ENCODE measurements at places on chromosomes 16 and 17.

DNA sequence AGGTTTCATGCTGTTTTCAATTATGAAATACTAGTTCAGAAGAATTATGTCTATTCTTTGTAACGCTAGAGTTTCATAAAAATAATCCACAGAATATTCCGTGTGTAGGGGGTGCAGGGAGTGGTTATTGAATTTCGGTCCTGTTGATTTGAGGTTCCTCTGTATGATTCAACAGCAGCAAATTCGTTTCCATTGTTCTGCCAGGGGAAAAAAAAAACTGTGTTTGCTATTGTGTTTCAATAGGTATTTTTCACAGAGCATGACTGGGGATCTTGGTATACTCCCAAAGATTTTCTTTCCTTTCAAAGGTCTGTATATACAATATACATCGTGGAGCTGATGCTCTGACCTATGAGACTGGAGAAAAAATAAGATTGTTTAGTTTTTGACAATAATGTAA is 15.8 kb downstream of the SHISA9 start:
- no peak for DNase-seq

DNA sequence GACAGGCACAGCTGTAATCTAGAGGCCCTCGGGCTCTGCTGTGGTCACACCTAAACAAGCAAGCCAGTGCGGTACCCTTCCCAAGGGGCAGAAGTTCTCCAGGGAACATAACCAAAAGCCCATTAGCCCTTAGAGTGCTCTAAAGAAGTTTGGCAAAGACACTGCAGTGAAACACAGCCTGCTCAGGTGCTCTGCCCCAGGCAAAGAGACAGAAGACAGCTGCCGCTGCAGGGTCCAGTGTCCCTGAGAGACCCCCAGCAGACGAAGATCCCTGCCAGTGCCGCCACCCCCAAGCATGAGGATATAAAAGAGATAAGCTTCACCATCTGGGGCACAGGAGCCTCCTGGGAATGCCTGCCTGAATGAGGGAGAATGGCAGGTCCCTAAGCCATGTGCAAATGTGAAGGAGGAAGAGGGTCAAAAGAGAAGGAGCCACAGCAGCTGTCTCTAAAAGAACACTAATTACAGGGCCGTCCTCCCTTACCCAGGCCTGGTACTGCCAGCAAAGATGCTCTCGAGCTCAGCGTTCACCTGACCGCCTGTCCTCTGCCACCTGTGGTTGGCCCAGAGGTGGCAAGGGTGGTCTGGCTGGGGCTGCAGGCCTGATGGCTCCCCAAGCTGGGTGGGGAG is 29.7 kb downstream of the CUEDC1 start:
- DNase-seq, result peak; percentile 51

DNA sequence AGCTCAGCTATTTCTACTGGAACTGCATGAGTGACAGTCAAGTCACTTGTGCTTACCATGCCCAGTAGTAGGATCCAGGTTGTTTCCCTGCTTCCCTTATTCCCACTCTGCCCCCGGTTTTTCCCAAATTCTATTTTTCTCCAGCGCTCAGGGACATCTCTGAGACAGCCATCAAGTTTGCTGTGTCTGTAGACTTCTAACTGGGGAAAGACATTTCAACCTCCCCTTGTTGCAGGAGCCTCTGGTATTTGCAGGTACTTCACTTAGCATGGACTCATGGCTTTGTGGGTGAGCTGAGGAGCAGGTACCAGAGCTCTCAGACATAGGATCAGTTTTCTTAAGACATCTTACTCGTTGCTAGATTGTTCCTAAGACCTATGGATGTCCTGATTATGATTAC is 801.6 kb upstream of the RBFOX1 start:
- DNase-seq, result no peak

DNA sequence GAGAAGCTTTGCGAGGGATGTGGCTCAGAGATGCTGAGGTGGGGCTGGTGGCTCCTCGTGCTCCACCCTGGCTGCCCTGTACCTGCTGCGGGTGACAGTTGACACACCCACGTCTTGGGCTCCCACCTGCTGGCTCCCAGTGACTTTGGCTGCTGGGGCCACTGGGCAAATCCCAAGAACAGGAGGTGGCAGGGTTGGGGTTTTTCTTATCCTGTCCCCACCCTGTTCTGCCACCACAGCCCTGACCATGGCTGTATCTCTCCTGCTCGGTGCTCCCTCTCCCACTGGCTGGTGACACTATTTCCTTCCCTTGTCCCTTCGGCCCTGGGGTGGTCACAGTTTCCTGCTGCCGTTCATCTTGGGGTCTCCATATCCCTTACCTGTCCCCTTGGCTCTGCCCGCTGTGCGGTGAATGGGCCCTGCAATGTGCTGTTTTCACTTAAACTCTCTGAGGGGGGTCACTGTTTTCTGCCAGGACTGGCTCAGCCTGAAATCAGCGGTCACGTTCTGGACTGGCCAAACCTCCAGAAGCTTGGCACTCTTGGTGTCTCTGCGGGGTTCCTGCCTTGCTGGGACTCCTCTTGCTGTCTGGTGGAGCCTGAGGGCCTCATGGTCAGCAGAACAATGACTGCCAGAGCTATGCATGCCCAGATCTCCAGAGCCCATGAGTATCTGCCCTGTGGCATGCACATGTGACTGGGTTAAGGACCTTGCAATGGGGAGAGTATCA is 144.2 kb downstream of the IRF8 start:
- no peak for DNase-seq

GRCh38 chr17:17677299-17678040 is 3.8 kb upstream of the RAI1 start:
- DNase-seq, result no peak

DNA sequence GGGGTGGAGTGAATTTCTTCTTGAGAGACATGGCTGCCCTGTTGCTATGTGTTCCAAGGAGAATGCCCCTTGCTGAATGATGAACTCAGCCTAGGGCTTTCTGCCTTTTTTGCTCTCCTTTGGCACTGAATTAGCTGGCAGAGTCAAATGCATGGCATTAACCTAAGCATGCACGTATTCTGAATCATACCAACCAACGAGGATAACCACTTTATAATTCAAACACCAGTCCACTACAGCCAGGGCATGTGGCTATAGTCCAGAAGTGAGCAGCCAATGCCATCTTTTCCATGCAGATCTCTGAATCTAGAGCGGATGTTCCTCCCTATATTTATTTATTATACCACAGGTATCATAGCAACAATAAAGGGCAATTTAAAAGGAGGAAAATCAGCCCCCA is 15.7 kb downstream of the TMIGD1 start:
- no peak for DNase-seq

DNA sequence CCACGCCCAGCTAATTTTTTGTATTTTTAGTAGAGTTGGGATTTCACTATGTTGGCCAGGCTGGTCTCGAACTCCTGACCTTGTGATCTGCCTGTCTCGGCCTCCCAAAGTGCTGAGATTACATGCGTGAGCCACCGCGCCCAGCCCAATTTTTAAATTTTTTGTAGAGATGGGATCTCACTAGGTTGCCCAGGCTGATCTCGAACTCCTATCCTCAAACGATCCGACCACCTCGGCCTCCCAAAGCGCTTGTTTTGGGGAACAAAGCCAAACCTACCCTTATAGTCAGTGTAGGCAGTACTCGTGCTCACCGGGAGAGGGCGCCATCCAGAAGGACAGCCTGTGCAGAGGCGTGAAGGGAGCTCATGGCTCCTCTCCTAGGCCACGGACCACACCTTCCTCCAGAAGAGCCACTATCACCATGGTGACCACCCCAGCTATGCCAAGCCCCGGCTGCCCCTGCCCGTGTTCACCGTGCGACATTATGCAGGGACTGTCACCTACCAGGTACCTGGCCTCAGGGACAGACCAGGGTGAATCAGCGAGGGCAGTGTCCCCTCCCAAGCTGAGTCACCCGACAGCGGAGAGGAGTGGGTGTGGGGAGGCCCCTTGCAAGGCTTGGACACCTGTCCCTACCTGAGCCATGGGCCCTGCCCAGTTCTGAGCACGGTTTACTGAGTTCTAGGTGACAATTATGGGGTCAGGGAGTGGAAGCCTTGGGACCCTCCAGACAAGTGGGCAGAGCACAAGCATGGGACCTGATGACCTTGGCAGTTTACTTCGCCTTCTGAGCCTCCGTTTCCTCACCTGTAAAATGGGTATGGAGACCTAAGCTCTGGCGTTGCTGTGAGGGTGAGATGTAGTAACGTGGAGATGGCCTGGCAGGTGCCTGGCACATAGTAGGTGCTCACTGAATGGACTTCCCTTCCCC is 13.7 kb downstream of the MYO15B start:
- peak; percentile 74 for DNase-seq

DNA sequence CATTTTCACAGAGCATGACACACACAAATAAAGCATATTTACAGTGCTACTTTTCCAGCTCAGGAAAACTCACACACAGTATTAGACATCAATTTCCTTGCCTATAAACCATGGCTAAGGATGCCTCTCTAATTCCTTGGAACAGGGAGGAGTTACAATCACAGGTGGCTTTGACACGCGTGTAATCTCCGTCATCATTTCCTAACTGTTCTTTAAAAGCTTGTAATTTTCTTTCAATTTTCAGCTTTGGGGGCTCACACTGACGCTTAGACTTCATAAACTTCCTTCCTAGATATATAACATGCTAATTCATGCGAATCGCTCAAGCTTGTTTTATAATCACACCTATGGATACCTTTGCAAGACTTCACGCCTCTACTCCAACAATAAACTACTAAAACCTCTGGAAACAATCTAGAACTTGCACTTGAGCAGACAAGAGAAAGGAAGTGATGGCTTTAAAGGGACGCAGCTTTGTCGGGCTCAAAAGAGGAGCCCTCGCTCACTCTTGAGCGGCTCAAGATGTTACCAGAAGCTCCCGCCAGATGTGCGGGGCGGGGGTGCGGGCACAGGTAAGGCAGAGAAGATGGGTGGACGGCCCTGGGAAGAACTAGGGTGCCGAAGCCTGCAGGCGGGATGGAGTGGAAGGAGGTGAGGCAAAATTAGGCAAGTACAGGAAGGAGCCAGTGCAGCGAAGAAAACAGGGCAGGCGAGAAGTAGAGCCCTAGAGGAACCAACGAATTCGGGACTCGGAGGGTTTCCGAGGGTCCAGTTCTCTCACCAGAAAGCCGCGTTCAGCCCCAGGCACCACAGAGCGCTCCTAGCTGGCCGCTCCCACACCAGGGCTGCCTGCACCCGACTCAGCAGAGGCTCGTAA is 631 bp downstream of the RETREG3 start:
- DNase-seq, result no peak

DNA sequence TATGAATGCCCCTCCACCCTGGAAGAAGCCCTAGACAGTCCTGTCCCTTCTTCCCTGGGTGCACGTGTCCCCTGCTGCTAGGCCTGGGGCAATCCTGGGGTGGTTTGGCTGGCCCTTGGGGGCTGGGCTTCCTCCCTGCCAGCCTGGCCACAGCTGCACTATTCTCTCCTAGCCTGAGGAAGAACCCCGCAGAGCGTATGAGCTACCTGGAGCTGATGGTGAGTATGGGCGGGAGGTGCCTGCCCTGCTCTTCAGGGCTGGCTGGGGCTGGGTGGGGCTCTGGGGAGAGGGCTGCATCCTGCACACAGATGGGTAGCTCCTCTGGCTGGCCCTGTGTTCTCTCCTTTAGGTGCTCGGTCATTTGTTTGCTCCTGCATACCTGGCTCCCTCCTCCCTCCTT is 28.8 kb downstream of the MAP2K3 start:
- no peak for DNase-seq

GRCh38 chr17:2124391-2124790 is 69.5 kb downstream of the HIC1 start:
- DNase-seq, result no peak

DNA sequence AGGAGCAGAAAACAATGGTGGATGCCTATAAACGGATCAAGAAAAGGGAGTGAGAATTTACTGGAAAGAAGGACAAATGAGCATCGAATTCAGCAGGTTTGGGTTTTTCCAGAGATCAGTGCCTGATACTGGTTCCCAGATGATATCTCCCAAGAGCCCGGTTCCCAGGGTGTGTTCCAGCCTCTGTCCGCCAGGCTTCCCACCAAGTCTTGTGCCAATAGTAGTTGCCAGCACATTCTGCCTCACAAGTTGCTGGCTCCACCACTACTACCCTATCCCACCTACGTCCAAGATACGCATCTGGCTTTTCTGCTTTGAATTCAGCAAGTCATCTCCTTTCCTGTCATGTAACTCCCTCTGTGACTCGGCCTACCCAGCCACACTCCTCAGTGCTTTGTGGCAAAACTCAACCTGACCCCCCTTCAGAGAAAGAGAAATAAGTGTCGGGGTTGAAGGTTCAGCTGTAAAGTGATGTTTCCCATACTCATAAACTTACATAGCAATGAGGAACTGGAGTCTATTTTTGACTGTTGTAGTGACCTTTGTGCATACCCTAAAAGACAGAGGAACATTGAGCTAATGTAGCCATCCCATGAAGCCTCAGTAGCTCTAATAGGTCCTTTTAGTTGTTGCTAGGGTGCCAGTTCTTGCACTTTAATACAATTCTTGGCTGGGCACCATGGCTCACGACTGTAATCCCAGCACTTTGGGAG is 277.0 kb downstream of the IRX3 start:
- no peak for DNase-seq

Measured in glutamatergic neuron (in vitro differentiated cells).